ENCODE measurements at places on chromosomes 3 and 15.

- no peak for DNase-seq
Observed at GRCh38 chr15:51303462-51303980, 34.9 kb downstream of the CYP19A1 start.

DNA sequence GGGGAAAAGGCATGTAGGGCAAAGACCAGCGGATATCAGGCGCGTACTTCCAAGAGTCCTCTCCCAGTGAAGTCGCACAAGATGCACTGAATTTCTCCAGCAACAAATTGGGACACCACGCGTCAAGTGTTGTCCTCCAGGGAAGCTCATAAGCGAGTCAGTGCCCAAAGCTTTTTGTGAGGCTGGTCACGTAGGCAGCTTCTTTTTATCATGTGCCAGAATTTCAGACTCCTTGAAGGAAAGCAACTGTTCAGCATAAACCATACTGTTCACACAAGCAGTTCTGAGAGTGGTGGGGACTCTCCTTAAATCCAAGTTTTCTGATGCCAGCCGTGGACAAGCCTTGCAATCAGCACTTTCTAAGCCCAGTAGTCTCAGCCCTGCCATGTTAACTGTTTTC is 10.1 kb upstream of the FSTL1 start:
- no peak for DNase-seq

DNA sequence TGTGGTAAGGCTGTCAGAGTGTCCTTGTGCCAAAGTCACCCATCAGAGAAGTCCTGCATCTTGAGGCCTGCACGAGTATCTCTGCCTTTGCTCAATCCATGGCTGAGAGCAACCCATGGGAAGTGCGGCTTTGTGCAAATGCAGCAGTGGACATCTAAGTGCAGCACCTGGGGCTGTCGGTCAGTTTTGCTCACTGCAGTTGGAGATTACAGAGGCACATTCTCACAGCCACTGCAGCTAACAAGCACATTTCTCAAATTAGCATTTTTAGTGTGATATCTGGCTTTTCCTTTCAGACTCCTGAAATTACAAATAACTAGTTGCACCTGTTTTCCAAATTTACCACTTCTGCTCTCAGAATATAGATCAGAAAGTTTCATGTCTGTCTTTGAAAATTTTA is 81.5 kb upstream of the DAZL start:
- no peak for DNase-seq

DNA sequence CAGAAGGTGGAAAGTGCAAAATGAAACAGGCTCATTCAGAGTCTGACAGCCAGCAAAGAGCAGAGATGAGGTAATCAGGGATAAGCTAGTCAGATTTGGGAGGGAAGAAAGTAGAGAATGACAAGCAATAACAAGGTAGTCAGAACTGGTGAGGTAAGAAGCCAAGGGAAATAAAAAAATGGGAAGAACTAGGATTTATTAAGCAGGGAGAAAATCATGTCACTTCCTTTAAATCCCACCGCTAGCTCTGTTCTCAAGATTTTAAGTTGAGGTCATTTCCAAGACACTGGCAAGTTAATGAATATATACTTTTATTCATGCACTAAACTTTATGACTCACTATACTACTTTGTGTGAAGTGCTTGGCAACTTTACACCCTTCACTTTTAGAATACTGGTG is 1106.8 kb downstream of the IGSF11 start:
- no peak for DNase-seq

GRCh38 chr3:54120657-54121413 is 1.5 kb upstream of the CACNA2D3 start:
- no peak for DNase-seq

DNA sequence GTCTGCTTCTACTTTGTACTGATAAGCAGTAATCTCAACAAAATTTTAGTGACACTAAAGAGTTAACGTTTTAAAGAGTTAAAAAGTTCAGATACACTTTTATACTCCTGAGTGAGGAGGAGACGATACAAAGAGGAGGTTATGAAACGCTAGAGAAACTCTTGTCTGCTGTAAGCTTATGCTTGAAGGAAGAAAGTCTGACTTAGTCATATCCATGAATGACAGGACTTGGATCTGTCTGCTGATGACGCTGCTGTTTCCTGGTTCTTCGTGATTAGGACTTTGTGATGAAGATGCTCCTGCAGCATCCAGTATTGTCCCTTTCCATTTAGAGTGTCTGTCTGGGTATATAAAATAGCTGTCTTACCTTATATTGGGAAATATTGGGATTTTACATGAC is 15.8 kb downstream of the TCF12 start:
- no peak for DNase-seq

DNA sequence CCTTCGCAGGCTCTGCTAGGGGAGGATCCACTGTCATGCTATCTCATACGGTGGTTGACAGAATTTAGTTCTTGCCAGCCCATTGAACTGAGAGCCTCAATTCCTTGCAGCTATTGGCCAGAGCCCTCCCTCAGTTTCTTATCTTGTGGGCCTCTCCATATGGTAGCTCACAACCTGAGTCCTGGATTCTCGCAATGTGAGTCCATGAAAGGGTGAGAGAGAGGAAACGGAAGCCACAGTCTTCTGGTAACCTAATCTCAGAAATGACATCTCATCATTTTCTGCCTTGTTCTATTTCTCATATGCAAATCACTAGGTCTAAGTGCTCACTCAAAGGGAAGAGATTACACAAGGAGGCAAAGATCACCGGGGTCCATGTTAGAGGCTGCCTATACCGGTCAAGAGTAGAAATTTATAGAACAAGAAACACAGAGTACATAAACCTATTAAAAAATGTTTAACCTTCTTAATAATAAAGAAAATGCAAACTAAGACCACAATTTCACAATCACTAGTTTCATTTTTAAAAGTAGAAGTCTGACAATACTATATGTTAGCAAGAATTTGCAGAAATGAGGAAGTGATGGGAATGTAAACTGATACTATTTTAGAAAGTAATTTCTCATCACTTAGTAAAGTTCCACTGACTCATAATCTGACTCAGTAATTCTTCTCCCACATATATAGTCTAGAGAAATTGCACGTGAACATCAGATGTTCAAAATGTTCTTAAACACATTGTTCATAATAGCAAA is 378.4 kb upstream of the AGTR1 start:
- DNase-seq, result no peak

DNA sequence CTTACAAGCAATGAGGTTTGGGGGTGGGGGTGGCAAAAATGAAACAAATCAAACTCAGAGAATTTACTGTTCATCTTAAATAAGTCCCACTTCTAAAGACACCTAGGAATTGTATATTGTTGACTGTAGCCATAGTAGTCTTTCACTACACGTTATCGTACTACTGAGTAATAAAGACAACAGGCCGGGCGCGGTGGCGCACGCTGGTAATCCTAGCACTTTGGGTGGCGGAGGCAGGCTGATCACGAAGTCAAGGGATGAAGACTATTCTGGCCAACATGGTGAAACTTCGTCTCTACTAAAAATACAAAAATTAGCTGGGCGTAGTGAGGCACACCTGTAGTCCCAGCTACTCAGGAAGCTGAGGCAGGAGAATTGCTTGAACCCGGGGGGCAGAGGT is 231.6 kb downstream of the CTNNB1 start:
- no peak for DNase-seq

DNA sequence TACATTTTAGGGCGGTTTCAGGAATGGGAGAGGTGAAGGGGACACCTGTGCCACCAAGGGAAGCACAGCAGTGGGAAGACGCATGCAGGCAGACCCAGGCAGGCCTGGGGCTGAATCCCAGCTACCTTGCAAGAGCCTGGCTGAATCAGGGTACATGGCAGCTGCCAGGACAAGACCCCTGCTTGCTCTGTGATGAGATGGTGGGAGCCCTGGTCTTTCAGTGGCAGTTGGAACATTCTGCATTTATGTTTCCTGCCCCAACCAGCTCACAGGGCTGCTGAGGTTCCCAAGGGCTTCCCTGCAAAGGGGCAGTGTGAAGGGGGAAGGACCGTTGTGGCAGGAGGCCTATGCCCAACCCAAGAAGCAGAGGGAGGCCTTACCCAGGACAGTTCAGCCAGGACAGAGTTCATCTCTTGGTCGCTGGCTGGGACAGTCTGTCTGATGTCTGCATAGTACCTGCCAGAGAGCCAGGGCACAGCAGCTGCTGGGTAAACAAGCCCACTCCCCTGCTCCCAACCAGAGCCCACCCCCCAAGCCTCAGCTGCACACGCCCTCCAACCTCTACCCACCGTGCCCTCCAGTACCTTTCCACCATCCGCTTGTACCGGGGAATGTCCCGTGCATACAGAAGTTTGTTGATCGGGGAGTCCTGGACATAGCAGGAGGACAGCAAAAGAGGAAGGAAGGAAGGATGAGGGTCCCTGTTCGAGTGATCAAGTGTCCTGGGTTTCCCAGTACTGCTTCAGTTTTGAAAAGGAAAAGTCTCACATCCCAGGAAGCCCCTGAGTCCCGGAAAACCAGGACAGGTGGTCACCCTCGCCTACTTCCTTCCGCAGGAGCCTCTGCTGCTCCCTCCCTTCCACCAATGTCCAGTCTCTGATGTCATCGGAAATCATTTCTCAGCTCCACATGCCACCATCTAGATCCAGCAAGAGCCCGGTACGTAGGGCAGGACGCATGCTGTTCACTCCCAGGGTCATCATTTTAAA is 23.1 kb downstream of the PLXNB1 start:
- no peak for DNase-seq

GRCh38 chr3:192487033-192487432 is 240.3 kb downstream of the FGF12 start:
- DNase-seq, result no peak

- DNase-seq, result no peak
Observed at GRCh38 chr3:142940472-142940871, 23.0 kb downstream of the PAQR9 start.

DNA sequence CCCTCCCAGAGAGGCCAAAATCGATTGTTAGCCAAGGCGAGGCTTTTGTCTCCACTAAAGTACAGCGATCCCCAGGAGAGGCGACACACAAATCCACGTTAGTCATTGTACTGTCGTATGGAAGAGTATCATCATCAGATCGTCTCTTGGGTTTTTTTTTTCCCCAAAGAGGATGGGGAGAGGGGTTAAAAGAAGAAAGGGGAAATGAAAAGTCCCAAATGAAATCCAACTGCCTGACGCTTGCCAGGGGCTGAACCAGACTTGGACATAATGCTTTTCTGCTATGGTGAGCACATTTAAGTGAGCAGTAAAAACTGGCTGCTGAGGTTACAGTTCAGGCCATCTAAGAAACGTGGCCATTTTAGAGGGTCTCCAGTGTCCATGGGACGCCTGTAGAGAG is 37.9 kb upstream of the CTSH start:
- DNase-seq, result no peak

- DNase-seq, result no peak
Observed at GRCh38 chr15:99452010-99452409, 113.8 kb upstream of the MEF2A start.

DNA sequence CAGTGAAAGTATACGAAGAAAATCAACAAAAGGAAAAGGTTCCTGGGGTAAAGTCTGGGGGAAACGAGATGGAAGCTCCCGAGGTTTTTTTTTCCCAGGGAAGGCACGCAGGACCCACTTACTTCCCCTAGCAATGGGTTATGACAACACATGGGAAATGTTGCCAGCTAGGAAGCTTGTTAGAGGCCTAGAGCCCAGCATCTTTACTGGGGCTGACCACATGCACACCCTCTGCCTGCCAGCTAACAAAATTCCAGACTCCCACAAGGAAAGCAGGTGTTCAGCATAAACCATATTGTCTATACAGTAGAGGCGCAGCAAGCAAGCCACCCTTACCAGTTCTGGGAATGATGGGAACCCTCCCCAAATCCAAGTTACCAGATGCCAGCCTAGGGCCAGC is 258.8 kb upstream of the NR2E3 start:
- no peak for DNase-seq

DNA sequence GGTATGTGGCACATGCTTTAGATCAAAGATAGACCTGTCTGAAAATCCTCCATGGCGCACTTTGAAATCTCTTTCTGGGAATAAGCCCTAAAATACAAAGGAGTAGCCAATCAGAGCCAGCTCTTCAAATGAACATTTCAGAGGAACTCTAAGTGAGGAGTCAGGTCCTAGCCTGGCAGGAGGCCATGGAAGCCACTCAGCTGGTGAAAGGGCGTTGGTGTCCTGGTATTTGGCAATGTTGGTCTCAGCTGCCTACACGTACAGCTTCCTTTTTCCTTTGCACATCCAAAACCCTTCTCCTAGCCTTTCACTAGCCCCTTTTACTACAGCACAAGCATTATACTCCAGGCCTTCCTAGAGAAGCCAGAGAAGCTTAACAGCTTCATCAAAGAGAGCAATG is 5.5 kb downstream of the WDR73 start:
- DNase-seq, result no peak

DNA sequence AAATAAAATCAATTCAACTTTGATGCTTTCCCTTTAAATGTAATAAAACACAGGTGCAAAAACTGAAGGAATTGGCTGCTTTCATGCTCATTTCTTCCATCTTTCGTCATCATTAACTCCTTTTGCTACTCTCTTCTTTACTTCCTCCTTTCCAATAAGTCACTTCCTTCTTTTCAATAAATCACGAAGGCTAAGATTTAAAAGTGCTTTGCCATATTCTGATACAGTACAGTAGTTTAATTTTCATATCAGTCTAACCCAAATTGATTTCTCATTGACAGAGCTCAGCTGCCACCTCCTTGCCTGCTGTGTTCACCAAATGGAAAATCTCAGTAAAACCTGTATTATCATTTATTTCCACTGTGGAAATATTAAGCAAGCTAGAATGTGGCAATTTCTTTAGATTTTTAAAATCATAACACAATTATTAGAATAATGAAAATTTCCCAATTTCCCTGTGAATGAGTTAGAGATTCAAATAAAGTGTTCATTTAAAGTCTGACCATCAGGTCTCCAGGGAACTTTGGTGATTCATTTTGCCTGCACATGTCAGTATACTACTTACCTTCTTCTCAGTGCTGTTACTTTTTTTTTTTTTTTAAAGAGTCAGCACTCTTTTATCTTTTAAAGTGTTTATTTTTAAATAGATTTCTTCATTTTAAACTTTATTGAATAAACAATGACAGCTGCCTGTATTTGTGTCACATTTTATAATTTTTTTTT is 41.6 kb downstream of the NANOGP8 start:
- DNase-seq, result no peak

DNA sequence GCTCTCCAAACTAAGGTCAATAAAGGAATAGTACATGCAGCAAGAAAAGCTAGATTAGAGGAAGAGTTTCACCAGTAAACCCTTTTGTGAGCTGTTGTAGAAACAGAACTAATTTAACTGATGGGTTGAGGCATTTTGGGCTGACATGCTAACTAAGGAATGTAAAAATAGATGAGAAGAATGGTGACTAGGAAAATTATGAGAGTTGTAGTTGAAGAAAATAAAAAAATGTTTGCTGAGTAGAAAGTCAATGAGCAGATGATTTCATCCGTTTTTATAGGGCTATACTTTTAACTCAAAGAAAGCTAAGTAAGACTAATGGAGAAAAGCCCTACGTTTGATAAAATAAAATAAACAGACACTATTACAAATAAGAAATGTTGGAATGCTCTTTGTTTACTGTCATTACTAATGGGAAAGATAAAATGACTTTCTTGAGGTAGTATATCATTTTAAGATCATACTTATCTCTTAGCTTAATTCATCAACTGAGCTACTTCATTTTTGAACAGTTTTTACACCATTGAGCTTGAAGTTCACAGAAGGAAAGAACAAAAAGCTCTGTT is 209.4 kb upstream of the DPH6 start:
- no peak for DNase-seq
